ENCODE measurements at places on chromosomes 7 and 10.

- DNase-seq, result no peak
Observed at GRCh38 chr7:156419782-156420181, 220.8 kb upstream of the RNF32 start.

GRCh38 chr7:1473864-1474512 is 14.7 kb upstream of the MICALL2 start:
- DNase-seq, result peak; percentile 81

DNA sequence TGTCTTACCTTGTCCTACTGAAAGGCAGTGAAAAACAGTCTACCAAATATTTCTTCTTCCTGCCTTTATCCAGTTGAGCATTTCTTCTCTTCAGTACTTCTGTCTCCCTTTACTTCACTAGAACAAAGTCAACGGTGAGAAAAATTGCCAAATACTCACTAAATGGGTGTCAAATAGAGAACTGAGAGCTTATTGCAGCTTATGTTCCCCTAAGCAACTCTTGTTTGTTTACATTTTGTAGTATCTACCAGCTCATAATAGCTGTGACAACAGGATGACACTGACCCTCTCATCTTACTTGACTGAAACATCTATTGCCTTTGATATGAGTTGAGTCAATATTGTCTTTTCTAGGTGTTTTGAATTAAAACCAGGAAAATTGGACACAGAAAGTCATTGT is 327.9 kb upstream of the SORCS1 start:
- DNase-seq, result no peak

- DNase-seq, result no peak
Observed at GRCh38 chr7:88347517-88347916, 40.8 kb upstream of the STEAP4 start.

DNA sequence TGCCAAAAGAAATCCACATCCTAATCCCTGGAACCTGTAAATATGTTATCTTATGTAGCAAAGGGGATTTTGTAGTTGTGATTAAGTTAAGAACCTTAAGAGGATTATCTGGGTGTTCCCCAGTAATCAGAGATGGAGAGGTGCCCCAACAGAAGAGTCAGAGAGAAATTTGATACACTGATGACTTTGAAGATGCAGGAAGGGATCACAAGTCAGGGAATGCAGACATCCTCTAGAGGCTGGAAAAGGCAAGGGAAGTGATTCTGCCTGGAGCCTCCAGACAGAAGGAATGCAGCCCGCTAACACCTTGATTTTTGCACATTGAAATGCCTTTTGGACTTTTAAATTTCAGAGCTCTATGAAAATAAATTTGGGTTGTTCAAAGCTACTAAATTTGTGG is 531.7 kb downstream of the DNAJB9 start:
- no peak for DNase-seq

DNA sequence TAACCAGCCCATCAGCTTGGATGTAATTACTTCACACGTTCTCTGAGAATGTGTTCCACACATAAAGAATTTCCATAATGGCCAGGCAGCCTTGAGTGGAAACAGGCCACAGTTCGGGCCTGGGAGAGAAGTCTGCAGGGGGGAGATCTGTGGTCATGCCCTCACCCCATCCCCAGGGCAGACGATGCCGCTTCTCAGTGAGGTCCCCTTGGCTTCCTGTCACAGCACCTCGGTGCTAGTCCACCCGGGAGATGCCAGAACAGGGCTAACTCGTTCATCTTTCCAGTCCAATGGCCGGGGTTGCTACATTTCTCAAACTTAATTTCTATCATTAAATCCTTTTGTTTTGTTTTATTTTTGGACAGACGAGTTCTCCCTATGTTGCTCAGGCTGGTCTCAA is 624.1 kb downstream of the PTPRN2 start:
- DNase-seq, result no peak

GRCh38 chr7:122790132-122790531 is 87.4 kb upstream of the RNF148 start:
- no peak for DNase-seq

DNA sequence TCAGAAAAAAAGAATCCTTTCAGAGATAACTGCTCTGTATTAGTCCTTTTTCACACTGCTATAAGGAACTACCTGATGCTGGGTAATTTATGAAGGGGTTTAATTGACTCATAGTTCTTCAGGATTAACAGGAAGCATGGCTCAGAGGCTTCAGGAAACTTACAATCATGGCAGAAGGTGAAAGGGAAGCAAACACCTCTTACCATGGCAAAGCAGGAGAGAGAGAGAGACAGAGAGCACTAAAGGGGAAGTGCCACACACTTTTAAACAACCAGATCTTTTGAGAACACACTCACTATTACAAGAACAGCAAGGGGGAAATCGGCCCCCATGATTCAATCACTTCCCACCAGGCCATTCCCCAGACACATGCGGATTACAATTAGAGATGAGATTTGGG is 114.2 kb downstream of the TES start:
- DNase-seq, result no peak
